ENCODE measurements at places on chromosomes 16 and 17.

- no peak for DNase-seq
These were observed 3.2 kb downstream of the TERB1 start for GRCh38 chr16:66798161-66798560.

- no peak for DNase-seq
These were observed 11.5 kb downstream of the CENPN start for GRCh38 chr16:81018496-81018895.

DNA sequence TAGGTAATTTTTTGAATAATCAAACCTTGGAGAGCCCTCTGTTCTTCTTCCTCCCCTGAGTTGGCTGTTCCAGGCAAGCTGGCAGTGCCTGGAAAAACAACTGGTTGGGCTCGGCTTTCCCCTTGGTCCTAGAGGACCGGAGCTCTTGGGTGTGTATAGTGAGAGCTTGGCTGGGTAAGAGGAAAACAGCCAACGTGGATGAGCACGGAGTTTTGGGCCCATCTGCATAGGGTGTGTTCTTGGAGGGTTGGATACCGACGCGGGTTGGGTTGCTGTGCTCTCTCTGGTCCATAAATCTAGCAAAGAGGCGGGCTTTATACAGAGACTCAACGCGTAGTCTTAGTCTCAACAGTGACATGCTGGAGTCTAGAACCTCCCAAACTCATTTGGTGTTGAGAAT lies 23.2 kb downstream of the ITGB3 start:
- DNase-seq = no peak

GRCh38 chr16:15648135-15648730 lies 1.8 kb upstream of the NDE1 start:
- DNase-seq = no peak

DNA sequence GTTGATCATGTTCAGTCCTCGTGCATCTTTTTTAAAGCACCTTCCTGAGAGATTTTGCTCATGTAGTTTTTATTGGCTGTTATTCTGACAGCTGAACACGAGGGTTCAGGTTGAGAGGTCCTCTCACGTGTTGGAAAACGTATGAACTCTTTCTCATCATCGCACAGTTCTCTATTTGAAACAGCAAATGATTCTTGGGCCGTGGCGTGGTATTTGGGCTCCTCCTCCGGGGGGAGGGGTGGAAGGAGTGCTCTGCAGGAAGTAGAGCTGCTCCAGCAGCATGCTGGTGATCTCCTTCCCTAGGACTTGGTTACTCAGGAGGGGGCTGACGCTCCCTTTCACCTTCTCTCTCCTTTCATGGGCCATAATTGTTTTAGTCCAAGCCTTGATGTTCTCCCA lies 70.4 kb downstream of the KSR1 start:
- DNase-seq = no peak

- no peak for DNase-seq
These were observed 348 bp downstream of the MPP2 start for GRCh38 chr17:43906951-43907424.

GRCh38 chr17:16971458-16972338 lies at the start of gene TNFRSF13B:
Gene TNFRSF13B, minus strand, starts transcription at chr17:16972118. Its CDS starts 43 bp downstream, at chr17:16972075.
- peak; percentile 34 for DNase-seq

- DNase-seq = peak; percentile 73
These were observed 14.0 kb downstream of the UBALD2 start for GRCh38 chr17:76278952-76279741.

DNA sequence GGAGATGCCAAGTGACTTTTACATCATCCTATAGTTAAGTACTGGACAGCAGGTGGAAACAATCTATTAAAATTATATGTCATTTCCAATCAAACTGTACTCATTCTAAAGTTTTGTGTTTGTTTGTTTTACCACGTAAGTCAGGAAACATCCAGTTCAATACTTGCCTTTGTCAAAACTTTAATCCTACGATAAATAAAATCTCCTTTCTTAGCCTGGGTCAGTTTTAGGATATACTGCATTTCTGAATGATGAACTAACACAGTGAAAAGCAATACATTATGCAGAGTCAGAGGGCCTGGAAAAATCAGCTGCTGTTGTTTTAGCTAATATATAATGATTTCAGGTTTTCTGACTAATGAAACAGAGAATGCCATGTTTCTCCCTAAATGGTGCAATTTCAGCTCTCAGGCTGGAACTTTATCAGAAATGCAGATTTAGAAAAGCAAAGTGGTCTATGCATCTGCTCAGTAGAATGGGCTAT lies 756.4 kb downstream of the CDH11 start:
- DNase-seq = no peak

DNA sequence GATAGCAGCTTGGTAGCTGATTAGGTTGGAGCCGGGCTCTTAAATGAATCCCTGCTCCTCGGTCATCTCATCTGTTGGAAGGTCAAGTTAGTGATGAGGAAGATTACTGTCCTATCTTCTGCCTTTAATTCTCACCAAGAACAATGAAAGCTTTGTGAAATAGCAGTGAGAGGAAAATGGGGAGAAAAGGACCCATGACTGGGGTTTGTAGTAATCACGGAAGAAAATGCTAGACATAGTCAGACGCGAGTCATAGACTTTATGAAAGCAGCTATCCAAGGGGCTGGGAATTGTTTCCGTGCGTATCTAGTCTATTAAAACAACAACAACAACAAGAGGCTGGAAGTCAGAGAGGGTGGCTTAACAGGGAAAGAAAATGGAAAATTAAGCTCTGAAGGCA lies 18.3 kb downstream of the PIK3R5 start:
- no peak for DNase-seq

DNA sequence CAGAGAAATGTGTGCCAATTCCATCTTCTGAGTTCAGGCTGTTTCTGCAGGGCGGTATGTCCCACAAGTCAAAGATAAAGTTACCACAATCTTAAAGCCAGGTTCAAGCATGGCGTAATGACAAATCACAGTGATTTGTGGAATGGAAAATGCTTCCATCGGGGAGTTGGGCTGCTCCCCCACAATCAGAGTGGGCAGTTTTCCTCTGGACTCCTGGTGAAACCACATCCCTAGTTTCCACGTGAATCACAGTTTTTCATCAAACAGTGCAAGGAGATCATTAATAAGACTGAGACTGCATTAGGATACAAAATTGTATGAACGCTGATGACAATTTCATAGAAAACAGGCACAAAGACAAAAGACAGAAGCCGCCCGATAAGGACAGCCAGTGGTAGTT lies 3.6 kb downstream of the LITAF start:
- DNase-seq = no peak

DNA sequence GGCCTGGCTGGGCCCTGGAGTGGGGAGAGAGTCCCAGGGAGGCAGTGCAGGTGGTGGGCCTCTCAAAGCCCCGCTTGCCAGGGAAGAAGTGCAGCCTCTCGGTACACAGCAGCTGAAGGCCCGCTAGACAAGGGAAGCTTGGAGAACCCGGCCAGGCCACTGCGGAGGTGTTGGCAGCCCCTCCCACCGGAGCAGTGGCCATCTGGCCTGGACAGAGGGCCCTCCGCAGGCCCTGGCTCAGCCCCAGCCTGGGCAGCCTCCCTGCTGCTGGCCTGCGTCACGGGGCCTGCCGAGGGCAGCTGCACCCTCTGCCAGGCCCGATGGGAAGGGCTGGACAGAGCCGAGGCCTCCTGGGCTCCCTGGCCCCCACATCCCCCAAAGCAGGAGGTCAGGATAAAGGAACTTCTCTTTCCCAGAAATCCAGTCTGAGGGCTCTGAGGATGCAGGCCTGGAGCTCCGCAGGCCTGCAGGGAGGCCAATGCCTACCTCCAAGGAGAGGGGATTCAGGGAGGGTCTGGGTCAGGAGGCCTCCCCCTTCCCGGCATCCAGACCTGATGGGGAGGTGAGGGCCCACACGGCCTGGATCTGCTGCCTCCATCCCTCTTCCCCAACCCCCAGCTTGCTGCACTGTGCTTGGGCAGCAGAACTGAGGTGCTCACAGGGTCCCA lies 4.3 kb downstream of the SPPL2C start:
- DNase-seq = no peak

GRCh38 chr16:79482011-79482410 lies 118.5 kb downstream of the MAF start:
- no peak for DNase-seq

- DNase-seq = no peak
These were observed 150.7 kb downstream of the SOCS1 start for GRCh38 chr16:11105038-11105903.

DNA sequence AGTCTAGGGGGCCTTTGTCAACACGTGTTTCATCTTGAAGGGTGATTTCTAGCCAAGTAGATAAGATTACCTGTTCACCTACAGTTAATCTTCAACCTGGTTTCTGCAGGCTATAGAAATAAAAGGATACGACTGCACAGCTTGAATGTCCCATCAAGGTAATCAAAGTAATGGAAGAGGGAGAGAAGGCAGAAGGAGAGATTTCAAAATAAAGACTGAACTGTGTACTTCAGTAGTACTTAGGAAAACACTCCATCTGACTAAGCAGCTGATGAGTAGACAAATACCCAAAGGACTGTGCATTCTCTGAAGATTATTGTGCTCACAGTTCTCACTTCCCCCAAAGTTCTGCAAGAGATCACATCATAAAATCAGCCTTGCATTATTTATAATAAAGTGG lies 5.8 kb upstream of the RFFL start:
- DNase-seq = no peak

- no peak for DNase-seq
These were observed 55.6 kb downstream of the TMC6 start for GRCh38 chr17:78072961-78073360.

- no peak for DNase-seq
These were observed 2.4 kb upstream of the NACA2 start for GRCh38 chr17:61593426-61593825.

DNA sequence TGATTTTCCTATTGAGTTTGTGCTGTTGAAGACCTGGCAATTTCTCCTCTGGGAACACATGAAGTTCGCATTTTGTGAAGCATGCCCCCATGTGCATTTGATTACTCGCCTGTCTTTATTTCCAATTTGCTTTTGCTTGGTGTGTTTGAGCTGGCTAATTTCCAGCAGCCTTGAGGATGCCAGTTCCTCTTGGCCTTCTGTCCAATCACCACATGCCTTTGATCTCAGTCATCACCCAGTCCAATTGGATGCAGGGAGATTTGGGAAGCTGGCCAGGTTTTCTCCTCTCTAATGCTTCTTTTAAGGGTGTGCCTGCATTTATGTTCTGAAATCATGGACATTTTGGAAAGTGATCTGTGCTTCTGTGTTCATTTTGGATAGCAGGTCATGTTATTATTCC lies 3.8 kb upstream of the TMEM100 start:
- DNase-seq = no peak

GRCh38 chr17:32755045-32755805 lies 121.7 kb downstream of the MYO1D start:
- DNase-seq = no peak

GRCh38 chr17:43597624-43598356 lies 51.6 kb upstream of the ETV4 start:
- DNase-seq = no peak

DNA sequence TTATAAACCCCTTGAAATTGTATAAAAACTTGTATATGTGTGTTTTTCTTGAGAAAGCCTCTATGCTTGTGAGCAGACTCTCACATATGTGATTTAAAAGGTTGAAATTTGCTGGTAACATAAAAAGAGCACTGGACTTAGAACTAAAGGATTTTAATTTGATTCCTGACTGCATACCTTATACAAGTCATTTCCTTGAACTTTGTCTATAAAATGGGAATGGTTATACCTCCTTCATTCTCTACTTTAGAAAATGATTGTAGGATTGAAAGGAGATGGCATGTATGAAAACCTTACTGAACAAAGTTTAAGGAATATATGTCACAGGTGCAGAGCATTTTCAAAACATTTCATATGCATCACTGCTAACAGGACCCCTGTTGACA lies 10.4 kb upstream of the ARL2BP start:
- DNase-seq = no peak

DNA sequence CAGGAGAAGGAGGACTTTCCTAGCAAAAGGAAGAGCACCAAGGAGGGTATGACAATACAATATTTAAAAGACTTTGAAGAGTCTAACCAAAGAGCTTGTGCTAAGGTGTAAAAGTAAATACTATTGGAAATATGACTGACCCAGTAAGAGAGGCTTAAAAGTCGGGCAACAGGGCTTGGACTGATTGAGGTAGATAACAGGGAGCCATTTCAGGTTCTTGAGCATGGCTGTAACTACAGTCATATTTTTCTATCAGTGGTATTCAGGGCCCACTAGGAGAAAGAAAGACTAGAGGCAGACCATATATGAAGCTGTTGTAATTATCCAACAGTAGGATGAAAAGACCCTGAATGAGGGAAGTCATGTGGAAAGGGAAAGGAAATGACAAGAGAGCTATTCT lies 62.3 kb downstream of the SMURF2 start:
- DNase-seq = no peak

- DNase-seq = no peak
These were observed 899 bp downstream of the ACE start for GRCh38 chr17:63477480-63478440.

GRCh38 chr17:48100591-48101011 lies 677 bp downstream of the CBX1 start:
- DNase-seq = peak; percentile 78

DNA sequence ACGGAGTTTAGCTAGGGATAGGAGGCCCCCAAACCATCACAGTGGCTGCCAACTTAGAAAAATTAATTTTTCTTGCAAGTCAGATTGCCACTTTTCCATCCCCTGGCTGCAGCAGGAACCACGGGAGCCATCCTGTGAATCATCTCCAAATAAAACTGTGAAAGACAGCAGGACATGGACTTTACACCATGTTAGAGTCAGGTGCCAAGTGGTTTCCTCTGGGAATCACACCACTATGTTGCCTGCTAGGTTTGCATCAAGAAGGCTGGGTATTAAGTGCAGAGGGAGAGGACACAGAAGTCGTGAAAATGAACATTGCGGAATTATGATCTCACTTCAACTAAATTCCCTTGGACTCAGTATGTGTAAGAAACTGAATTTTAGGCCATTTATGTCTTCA lies 471.3 kb upstream of the GOT2 start:
- no peak for DNase-seq

GRCh38 chr17:56658648-56659047 lies 65.1 kb downstream of the NOG start:
- no peak for DNase-seq

DNA sequence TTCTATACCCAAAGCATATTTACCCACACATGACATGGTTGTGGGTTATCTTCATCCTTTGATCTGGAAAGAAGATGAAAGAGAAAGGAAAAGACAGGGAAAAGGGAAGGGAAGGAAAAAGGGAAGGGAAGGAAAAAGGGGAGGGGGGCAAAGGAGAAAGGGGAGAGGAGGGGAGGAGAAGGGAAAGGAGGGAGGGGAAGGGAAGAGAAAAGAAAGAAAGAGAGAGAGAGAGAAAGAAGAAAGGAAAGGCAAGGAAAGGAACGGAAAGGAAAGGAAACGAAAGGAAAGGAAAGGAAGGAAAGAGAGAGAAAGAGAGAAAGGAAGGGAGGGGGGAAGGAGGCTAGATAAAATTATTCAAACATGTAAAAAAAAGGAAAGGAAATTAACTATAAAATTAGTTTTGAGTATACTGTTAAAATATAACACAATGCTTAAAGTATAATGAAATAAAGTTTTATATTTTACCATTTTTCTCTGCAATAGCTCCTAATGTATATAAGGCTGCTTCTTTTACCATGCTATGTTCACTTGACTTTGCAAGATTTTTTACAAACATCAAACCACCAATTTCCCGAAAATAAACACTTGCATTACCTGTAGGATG lies 11.2 kb downstream of the TERB1 start:
- DNase-seq = no peak

Measured in H1 (cell line).